ENCODE measurements at places on chromosomes 6 and 20.
A peak's percentile ranks its signal among the peaks of the same experiment; 100 is the strongest.

DNA sequence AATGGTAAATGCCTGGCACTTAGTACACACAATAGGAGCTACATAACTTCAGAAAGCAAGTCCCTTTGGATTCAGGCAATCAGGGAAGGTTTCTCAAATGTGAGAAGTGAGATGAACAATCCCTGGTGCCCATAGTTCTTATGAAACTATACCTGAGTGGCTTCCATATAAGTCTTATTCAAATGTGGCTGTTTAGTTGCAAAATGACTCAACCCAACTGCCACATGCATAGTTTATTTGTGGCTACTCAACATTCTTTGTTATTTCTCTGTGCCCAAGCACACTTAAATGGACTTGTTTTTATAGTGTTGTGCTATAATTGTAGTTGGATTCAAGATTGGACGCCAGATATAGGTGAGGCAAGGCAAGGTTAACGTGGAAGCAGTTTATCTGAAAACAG, 93.7 kb upstream of the ATXN1 start:
- DNase-seq: no peak

GRCh38 chr6:159056003-159056402, 11.2 kb upstream of the TAGAP start:
- DNase-seq: no peak

GRCh38 chr6:3250231-3250675, 8.5 kb upstream of the PSMG4 start:
- DNase-seq: no peak

- DNase-seq: no peak
Observed at GRCh38 chr6:80282913-80283554, 176.6 kb downstream of the BCKDHB start.

DNA sequence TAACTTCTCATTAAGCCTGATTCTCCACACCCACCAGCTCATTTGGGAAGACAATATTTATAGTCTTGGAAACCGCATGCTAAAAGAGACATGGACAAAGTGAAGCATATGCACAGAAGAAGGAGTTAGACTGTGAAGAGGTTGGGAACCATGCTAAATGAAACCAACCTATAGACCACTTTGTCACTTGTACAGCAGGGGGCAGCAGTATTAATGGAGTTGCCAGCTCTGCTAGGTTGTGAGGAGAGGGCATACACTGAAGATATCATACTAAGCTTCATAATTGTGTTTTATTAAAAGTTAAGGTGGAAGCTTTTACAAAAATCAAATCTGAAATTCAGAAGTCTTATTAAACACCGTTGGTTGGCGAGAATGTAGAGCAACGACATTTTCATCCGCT, 38.3 kb upstream of the HMGCLL1 start:
- DNase-seq: no peak

- no peak for DNase-seq
Observed at GRCh38 chr6:6695625-6696276, 107.2 kb downstream of the LY86 start.

DNA sequence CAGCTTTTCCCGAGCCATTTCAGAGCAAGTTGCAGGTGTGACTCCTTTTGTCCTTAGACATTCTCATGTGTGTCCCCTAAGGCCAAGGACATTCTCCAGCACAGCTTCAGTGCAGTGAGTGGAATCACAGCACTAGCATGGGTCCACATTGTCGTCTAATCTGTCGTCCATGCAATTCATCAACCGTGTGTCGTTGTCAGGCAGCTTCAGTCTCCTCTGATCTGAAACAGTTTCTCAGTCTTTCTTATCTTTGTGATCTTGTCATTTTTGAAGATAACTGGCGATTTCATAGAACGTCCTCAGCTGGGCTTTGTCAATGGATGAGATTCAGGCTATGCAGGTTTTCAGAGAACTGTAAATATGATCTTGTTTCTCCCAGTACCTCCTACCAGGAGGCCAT, 31.7 kb downstream of the CST2 start:
- DNase-seq: no peak

- no peak for DNase-seq
Observed at GRCh38 chr20:11766961-11767360, 150.7 kb upstream of the BTBD3 start.

DNA sequence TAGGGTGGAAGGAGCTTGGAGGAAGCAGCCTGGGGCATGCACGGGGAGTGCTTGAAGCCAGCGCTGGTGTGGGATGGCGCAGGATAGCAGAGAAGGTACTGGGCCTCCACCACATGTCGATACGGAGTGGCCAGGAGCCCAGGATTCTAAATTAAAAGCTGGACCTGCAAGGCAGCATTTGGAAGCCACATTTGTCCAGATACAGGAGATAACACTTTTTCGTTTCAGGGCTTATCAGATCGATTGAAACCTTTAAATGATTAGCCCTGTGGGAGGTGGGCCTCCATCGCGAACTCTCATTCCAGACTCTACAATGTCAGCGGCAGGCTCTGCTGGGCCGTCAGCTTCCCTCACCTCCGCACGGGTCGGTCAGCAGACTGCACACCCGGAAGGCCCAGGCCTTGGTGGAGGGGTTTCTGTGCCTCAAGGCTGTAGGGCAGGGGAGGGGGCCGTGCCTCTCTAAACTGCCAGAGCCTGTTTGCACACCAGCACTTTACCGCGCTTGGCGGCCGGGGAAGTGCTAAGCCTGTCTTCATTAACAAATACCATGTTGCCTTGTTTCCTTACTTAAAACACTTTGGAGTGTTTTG, 17.9 kb downstream of the EDN3 start:
- no peak for DNase-seq

DNA sequence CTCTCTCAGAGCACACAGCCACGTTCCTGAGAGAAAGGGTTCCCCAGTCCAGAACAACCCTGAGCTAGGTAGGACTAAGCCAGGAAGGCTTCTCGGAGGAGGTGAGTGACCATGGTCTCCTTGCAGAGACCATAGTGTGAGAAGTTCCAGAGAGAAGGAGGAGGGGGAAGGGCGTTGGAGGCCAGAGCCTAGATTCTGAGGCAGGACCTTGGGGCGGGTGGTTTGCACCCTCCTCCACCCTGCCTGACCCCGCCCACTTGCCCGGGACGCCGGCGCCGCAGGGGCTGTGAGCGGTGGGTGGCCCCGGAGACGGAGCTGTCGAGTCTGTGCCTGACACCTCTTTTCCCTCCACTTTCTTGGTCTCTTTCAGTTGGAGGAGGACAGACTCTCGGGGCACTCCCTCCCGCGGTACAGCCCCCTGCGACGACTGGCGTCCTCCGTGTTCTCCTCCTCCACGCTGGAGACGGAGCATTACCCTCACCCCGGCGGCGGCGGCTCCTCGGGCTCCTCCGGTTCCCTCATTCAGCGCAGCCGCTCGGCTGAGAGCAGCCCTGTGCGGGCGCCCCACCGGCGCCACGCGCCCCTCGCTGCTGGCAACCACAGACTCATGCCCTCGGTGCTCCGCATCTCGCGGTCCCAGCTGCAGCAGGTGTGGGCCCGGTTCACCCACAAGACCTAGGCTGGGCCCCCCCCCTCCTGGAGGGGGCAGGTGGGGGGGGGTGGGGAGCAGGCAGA, 26.2 kb downstream of the TTBK1 start:
- no peak for DNase-seq

DNA sequence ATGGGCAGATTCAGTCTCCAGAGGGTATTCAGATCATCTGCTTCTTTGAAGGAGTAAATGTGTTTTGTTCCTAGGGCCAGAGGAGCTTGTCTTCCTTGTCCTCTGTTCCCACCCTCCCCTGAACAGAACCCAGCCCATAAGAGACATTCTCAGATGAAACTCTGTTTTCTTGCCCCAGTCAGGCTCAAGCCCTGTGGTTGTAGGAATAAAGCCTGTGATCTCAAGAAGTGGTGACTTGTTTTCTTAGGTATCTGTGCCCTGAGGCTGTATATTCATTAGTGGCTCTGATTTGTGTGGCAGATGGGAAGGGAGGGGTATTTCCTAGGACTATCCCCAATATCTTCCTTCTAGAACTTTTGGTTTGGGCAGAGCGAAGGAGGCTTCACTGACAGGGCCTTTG, 27.9 kb downstream of the GSS start:
- no peak for DNase-seq

GRCh38 chr6:14766391-14766994, 479.4 kb upstream of the JARID2 start:
- no peak for DNase-seq

GRCh38 chr20:10795286-10796026, 121.7 kb upstream of the JAG1 start:
- peak; percentile 56 for DNase-seq

DNA sequence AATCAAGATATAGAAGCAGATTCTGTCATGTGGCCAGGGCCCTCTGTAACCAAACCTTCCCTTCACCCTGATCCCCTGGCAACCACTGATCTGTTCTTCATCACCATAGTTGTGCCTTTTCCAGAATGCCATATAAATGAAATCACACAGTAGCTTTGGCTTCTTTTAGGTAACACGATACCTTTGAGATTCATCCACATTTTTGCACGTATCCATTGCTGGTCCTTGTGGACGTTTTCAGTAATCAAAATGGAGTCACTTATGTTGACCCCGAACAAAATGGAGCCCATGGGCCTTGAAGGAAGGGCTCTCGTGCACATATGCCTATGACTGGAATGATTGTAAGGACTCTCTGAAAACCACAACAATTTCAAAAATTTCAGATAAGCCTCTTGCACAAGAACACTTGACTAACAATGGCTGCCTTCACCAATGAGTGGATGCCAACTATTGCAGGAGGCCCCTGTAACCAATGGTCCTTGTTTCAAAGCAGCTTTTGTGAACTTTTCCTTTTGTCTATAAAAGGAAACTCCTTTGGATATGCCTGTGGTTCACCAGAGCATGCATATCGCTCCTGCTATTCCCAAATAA, 84.3 kb upstream of the RALY start:
- DNase-seq: no peak

GRCh38 chr6:75308250-75308988, 23.8 kb upstream of the TMEM30A start:
- no peak for DNase-seq

DNA sequence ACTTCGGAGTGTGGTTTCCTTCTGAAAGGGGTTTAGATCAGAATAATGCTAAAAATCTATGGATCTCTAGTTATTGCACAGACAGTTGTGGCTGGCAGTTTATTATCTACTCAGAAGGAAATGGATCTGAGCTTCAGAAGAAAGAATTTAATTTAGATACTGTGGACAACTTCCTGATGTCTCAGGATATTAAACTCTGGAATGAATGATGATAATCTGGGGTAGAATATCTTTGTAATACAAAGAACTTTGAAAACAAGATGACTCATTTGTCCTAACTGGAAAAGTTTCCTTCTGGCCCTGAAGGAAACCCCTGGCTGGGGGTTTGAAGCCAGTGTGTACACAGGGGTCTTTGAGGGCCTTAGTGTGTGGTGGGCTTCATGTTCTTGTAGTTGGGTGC, 78.0 kb downstream of the EDN3 start:
- DNase-seq: no peak

GRCh38 chr6:25219917-25220278, 59.3 kb upstream of the CARMIL1 start:
- no peak for DNase-seq

DNA sequence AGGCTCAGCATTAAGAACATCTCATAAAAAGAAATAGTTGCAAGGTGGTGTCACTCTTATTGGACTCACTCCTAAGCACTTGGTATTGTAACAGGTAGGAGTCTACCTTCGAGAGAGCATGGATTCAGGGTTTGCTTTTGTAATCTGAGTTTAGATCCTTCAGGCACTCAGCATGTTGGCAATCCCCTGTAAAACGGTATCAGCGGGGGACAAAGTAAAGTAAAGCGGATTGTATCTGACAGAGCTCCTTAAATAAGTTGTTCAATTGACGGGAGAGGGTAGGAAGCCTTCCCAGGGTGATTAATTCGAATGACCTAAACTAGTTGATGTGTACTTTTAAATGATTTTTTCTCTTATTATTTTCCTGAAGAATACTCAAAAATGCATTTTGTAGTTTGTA, 869.8 kb upstream of the EPHA7 start:
- no peak for DNase-seq
